Psoas muscle (tissue), 8 donors: ENCODE measurements at places on chromosomes 2 and 18. TPM values are rescaled to one million over a fixed set of nuclear protein-coding genes. Genes with fewer than 3 reads are reported as not detected.
A peak's percentile ranks its signal among the peaks of the same experiment; 100 is the strongest.

The LOXHD1 gene
- total RNA-seq = 0.13 TPM

The UGT1A4 gene
- total RNA-seq = not detected

The LRRC30 gene
- total RNA-seq = 8.2 TPM

The ARHGAP28 gene
- 2.1 TPM for total RNA-seq

GRCh38 chr2:58447586-58447985 is 206.5 kb upstream of the FANCL start:
- DNase-seq = no peak

- no peak for DNase-seq
Measured at GRCh38 chr2:38170067-38170466, 94.1 kb upstream of the CYP1B1 start.

- no peak for DNase-seq
Measured at GRCh38 chr18:44958455-44958854, 277.8 kb downstream of the SETBP1 start.

GRCh38 chr2:28360718-28361293 is 31.9 kb upstream of the FOSL2 start:
- DNase-seq = peak; percentile 53

GRCh38 chr2:50623244-50623643 is 408.7 kb downstream of the NRXN1 start:
- no peak for DNase-seq

DNA sequence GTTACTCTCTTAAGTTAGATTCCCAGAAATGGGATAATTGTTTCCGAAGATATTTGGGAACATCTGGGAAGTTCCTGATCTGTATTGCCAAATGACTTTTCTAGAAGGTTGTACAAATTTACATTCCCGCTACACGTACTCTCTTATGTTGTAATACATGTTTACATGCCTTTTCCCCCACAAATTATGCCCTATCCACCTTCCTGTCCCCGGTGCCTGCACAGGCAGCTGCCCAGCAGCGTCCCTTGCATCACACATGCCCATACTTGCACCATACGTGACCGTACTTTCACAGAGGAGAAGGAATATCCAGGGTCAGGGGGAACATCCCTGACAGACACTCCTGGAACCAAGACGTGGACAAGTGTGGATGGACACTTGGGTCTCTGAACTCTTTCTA is 24.2 kb upstream of the KLF11 start:
- no peak for DNase-seq

DNA sequence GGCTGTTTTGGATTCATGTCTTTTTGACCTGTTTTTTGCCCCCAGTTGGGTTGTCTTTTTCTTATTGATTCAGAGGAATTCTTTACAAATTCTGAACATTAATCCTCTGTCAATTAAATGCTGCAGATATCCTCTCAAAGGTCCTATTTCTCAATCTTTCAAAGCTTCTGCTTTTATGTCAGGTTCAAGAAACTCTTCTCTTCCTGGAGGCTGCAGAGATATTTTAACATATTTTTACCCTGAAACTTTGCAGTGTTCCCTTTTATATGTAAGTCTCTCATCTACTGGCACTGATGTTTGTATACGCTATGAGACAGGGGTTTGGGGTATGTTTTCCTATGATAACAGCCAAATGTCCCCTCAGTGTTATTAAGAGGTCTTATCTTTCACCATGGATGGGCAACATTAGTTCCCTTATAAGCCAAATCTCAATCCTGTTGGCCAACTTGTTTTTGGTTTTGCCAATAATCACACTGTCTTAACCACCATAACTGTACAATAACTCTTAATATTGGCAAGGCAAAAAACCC is 159.3 kb downstream of the HDAC4 start:
- no peak for DNase-seq

GRCh38 chr2:239654266-239654665 is 253.4 kb upstream of the HDAC4 start:
- DNase-seq = no peak

DNA sequence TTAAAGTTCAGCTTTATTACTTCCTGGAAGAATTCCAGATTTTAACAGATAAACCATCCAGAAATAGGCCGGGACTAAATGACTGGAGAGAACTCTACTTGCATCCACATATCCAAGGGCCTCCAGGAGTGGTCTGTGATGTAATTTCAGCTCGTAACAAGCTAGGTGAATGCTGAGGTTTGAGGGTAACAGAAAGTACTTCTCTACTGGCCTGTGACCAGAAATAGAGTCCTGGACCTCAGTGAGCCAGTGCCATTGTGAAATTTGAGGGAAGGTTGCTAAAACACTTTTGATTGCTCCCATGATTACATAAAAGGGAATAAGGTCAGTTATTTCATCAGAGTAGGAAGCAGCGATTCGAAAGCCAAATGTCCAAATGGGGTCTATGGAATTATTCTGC is 158.1 kb downstream of the DOCK10 start:
- DNase-seq = no peak
